Endodermal cell (in vitro differentiated cells): ENCODE measurements at places on chromosomes 3 and 15.

DNA sequence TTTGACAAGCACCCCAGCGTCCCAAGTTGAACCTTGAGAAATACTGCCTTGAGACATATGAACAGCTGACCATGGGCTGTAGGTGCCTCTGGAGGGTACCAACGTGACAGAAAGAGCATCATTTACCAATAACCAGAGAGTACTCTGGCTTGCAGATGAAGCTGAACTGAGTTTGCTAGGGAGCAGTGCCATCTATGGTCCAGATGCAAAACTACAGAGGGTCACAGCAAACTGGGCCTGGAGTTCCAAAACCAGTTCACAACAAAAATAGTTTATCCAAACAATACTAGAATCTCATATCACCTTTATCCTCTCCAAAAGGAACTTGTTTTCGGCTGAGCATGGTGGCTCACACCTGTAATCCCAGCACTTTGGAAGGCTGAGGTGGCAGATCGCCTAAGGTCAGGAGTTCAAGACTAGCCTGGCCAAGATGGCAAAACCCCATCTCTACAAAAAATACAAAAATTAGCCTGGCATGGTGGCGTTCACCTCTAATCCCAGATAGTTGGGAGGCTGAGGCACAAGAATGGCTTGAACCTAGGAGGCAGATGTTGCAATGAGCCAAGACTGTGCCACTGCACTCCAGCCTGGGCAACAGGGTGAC, 69.3 kb downstream of the CHAC1 start:
- peak; percentile 79 for DNase-seq

- DNase-seq, result no peak
These were observed 112.8 kb upstream of the BCL6 start for GRCh38 chr3:187858041-187858440.

GRCh38 chr3:61882253-61882652, 320.9 kb downstream of the PTPRG start:
- no peak for DNase-seq

DNA sequence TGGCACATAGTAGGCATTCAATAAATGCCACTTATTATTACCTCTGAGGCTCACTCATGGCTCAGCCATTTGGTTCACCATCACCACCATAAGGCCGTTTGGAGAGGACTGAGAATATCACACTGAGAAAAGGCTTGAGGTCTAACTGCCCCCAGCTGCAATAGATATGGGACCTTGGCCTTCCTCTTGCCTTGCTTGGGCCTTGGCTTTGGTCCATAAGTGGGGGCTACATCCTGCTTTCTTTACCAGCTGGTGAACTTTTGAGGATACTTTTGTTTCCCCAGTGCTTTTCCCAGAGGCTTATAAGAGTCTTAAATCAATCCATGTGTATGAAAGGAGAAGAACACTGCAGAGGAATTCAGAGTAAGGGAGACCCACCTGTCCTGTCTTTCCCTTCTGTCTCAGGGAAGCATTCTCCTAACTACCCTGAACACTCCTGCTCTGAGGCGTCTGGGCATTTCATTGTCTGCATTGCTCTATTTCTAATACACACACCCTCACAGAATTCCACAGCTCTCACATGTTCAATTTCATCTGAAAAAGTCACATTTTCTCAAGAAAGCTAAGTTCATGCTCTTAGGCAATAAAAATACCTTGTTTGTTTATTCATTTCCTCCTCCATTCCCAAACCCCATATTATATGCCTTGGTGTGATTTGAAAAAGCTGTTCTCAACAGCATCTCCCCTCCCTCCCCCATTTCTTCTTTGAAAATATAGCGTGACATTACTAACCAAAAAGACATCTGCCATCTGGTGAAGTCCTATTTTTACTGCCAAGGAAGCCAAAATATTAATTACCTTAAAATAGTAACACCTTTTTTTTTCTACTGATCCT, 22.5 kb upstream of the KCNMB2 start:
- no peak for DNase-seq

DNA sequence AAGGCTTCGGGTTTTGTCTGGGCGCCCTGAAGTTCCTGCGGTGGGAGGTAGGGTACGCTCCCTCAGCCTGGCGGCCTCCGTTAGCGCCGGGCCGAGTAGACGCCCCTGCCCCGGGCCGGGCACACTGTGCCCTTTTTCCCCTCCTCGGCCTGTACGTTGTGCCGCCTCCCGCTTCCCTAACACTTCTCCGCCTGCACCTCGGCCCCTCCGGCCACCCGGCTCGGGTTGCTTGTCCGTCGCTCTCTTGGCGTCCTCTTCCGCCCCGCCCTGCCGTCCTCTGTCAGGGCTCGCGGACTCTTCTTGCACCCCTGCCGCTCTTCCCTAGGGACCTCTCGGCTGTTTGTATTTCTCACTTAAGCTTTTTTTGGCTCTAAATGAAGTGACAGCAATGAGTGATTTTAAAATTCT, 384 bp downstream of the KNL1 start:
- DNase-seq, result no peak

- DNase-seq, result no peak
These were observed 51.0 kb upstream of the PLXND1 start for GRCh38 chr3:129657261-129658046.

- DNase-seq, result no peak
These were observed 113.4 kb downstream of the ASB7 start for GRCh38 chr15:100715571-100716455.

- DNase-seq, result peak; percentile 21
These were observed 48.5 kb upstream of the TRPM1 start for GRCh38 chr15:31149987-31150386.

- no peak for DNase-seq
These were observed 183.4 kb downstream of the GOLGA6L6 start for GRCh38 chr15:20358066-20358778.

DNA sequence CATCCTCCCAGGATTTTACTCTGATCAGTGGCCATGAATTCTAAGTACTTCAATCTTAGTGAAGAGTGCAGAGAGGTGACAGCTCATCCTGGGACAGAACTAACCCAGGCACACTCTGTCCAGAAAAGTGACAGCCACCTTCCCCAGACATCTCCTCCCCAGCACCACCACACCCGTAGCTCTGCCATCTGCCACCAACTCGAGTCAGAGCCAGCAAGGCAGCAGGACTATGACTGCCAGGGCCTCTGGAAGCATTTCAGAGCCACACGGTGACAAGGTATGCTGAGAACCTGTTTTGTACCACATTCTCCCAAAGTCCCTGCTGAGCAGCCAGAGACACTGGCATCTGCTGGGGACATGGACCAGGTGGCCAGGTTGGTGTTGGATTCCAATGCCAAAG, 71.0 kb downstream of the NTRK3 start:
- DNase-seq, result no peak

- no peak for DNase-seq
These were observed 266.9 kb upstream of the NR2E3 start for GRCh38 chr15:71543413-71543812.

GRCh38 chr3:13400114-13400673, 19.9 kb downstream of the NUP210 start:
- no peak for DNase-seq

GRCh38 chr3:134163096-134163495, 87.6 kb downstream of the RYK start:
- DNase-seq, result no peak
